NCI-H2107 (cell line): ENCODE measurements at places on chromosomes 7 and 10.

GRCh38 chr7:70032649-70033048 is 434.4 kb downstream of the AUTS2 start:
- no peak for DNase-seq

DNA sequence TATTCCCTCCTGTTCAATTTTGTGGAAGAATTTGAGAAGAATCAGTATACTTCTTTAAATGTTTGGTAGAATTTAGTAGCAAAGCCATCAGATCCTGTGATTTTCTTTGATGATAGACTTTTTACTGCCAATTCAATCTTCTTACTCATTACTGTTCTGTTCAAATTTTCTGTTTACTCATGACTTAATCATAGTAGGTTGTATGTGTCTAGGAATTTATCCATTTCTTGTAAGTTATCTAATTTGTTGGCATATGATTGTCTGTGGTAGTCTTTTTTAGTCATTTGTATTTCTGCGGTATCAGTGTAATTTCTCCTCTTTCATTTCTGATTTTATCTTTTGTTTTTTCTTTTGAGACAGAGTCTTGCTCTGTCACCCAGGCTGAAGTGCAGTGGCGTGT is 87.4 kb downstream of the CCDC3 start:
- DNase-seq: no peak

GRCh38 chr10:51074238-51075028 is at the start of gene PRKG1:
Gene PRKG1, plus strand, starts transcription at chr10:51074487.
- DNase-seq: no peak

GRCh38 chr7:138289082-138289481 is 171.0 kb upstream of the TRIM24 start:
- no peak for DNase-seq

DNA sequence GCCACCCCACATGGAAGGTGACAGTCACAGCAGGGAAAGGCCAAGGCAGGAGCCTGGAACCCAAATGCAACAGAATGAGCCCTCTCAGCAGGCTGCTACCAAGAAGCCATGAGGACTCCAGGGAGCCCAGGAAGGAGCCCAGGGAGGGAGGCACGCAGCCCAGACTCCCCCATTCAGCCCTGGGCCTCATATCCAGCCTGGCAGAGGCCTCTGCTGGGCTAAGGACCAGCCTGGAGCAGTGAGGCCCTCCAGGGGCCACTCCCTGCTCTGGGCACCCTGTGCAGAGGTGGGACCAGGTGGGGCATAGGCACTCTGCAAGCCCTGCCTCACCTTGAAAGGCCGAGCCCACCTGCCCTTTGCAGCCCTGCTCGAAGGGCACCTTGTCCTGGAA is 25.8 kb upstream of the ZNF488 start:
- no peak for DNase-seq

- DNase-seq: no peak
Observed at GRCh38 chr10:83986800-83987199, 152.5 kb upstream of the GHITM start.

DNA sequence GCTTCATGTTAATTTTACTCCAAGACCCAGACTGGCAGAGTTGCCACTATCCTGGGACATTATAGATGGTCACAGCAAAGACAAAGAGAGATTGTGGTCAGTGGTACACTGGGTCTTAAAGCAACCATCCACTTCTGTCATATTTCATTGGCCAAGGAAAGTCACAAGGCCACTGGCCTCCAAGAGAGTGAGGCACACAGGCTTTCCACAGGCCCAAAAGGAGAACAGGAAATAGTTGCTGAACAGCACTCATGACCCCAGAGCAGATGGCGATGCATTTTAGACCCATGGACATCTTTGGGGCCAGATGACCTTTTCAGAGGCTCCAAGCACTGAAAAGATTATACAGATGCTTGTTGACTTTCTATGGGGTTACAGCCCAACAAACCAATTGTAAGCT is 97.4 kb downstream of the ARID5B start:
- DNase-seq: no peak

- no peak for DNase-seq
Observed at GRCh38 chr7:65404020-65404419, 30.4 kb downstream of the ZNF92 start.

DNA sequence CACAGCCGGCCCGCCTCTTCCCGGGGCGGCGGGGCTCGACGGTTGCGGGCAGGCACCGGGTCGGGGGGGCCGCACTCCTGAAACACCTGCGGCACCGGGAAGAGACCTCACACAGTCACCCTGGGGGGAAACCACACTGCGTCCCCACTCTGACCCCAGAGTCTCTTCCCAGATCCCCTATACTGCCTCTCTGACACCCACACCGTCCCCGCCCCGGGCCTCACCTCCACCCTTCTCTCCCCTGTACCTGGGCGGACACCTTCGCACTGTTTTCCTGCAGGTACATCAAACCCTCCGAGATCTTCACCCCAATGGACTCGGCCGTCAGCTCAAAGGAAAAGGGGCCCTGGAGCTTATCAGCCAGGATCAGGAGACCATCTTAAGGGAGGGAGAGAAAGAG is 3.4 kb upstream of the GAL3ST4 start:
- DNase-seq: no peak

DNA sequence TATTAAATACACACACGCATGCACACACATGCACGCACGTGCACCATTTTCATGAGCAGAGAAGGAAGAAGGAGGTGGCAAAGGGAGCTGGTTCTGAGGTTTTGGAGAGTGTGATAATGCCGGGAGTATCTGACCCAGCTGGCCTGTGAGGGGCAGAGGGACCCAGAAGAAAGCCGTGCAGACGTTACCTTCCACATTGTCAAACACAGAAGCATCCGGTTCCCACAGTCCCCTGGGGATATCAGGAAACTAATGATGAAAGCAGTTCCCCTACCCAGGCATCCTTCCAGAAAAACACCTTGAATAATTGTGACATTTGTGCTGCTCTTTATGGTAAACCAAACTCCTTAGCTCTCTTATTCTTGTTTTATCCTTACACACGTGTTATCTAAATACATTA is 85.7 kb upstream of the FAM180A start:
- DNase-seq: peak; percentile 54

GRCh38 chr10:33600381-33600780 is 265.9 kb upstream of the NRP1 start:
- no peak for DNase-seq

GRCh38 chr10:103416436-103417147 is 20.2 kb downstream of the PDCD11 start:
- DNase-seq: no peak

- no peak for DNase-seq
Observed at GRCh38 chr7:85641331-85641730, 454.5 kb upstream of the SEMA3D start.

GRCh38 chr7:50739744-50740435 is 42.8 kb downstream of the GRB10 start:
- DNase-seq: no peak

GRCh38 chr7:74217455-74218342 is 7.9 kb downstream of the LAT2 start:
- no peak for DNase-seq

GRCh38 chr7:35802102-35802466 is 1.2 kb downstream of the SEPTIN7 start:
- no peak for DNase-seq

DNA sequence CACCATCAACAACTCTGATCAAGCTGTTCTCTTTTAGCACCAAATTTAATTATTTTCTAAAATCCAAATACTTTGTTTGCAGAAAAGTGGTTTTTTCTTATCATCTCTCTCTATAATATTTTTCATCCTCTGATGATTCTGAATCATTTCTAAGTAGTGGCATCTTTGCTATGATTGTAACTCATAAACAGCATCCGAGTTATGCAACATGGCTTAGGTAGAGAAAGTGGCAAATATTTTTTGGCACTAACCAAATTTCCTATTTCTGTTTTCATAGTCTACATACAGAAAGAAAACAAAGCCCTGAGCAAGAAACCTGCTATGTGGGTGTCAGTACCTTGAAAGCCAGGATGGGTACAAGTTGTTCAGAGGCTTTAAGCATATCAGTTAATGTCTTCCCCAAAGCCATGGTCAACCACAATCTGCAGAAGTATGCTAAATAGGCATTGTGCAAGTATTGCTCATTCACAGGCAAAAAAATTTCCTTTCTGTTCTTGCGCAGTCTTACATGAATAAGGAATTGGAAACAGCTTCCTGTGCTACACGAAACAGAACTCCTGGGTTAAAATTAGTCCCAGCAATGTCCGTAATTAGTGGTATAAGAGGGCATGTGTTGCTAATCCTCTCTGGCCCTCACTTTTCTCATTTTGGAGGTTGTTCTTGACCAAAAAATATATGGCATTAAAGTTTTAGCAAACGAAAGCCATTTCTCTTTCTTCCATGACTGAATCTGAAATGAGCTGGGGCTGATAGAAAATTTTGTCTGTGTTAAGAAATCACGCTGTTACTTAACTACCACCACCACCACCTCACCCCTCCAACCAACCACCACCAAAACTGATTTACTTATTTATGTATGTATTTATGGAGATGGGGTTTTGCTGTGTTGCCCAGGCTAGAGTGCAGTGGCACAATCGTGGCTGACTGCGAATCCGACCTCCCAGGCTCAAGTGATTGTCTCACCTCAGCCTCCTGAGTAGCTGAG is 325.6 kb upstream of the MAGI2 start:
- no peak for DNase-seq

GRCh38 chr7:12490107-12490688 is 80.3 kb upstream of the SCIN start:
- DNase-seq: peak; percentile 14

DNA sequence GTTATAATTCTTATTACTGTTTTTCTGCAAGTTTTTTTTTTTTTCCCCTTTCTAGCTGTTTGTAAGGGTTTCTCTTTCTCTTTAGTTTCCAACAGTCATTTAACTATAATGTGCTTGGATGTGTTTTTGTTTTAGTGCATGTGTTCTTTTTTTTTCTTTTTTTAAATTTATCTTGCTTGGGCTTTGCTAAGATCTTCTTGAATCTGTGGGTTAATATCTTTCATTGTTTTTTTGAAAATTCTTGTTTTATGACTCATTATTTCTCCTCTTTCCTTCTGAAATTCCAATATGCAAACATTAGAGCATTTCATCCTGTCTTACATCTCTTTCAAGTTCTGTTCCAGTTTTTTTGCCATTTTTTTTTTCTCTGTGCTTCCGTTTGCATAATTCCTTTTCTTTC is 5.7 kb upstream of the HK1 start:
- no peak for DNase-seq

DNA sequence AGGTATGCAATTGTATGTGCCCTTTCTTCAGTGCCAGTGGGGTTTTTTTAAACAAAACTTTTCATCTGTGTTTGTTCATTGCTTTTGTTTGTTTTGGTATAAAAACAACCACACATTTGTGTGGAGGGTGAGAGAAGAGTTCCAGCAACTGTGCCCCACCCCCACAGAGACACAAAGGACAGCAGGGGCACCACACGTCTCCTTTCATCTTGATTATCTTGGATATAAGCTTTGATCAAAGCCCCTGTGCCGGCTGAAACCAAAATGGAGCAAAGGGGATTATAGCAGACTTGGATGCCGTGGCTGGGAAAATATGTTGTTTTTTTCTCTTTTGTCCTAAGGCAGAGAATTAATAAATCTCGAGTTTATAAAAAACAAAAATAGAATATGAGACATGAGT is 111.8 kb upstream of the RSU1 start:
- DNase-seq: no peak

DNA sequence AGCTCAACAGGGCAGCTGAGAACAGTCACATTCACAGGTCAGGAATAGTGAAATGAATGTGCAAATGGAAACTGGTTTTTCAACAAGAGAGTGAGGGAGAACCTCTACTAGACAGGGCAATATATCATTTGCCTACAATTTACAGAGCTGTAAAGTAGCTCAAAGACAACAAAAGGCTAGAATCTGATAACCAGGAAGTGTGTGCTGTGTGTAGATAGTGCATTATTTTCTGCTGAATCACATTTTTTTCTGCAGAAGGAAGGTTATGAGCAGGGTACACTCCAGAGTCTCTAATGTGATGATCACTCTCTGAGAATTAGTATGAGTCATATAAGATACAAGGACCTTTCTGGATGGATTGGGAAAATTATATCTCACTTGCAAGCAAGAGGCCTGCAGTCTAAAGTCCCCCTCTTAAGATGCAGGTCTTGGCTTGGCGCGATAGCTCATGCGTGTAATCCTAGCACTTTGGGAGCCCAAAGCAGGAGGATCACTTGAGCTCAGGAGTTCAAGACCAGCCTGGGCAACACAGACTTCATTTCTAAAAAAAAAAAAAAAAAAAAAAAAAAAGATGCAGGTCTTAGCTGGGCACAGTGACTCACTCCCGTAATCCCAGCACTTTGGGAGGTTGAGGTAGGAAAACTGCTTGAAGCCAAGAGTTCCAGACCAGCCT is 59.9 kb upstream of the COBL start:
- no peak for DNase-seq

- DNase-seq: no peak
Observed at GRCh38 chr10:19628767-19629560, 187.3 kb upstream of the PLXDC2 start.

GRCh38 chr10:119129721-119130120 is 25.8 kb downstream of the DENND10 start:
- DNase-seq: no peak

DNA sequence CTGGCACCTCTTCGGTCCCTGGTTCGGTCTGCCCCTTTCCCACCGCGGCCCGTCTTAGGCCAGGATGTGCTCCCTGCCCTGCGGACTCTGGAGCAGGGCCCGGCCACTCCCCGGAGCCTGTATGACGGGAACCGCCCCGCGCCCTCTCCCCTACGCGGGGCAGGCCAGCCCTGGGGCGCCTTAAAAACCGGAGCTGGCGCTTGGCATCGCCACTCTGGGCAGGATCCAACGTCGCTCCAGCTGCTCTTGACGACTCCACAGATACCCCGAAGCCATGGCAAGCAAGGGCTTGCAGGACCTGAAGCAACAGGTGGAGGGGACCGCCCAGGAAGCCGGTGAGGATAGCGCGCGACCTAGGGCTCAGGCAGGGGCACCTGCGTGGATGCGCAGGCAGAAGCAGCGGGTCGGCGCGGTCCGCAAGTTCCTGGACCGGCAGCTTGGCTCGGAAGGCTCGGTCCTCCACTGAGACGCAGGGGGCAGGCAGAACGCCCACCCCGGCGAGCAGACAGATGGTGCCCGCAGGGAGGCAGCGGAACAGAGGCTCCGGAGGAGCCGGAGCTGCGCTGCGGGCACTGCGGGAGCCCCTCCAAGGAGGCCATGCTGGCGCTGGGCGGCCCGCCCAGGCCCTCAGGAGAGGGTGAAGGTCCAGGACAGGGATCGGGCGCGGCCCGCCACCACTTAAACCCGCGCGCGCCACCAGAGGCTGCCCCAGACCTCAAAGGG is at the start of gene ADIRF:
Gene ADIRF (plus strand): TSS at position 212 of the 723 bp plus-strand sequence. CDS start 63 bp downstream, at position 275.
- DNase-seq: no peak

GRCh38 chr7:105935250-105935649 is 27.8 kb upstream of the CDHR3 start:
- peak; percentile 28 for DNase-seq

GRCh38 chr7:99624484-99624883 is 7.7 kb downstream of the ZSCAN25 start:
- DNase-seq: no peak

GRCh38 chr7:101373812-101374614 is 11.3 kb downstream of the COL26A1 start:
- no peak for DNase-seq

GRCh38 chr7:141208539-141208938 is 134.7 kb downstream of the TMEM178B start:
- DNase-seq: peak; percentile 84
